Stimulated activated CD8-positive, alpha-beta memory T cell treated with anti-CD3 and anti-CD28 coated beads, Interleukin-4, amount 100 ng/mL, for 48 hours (primary cell): ENCODE measurements at places on chromosomes 2 and 18.

DNA sequence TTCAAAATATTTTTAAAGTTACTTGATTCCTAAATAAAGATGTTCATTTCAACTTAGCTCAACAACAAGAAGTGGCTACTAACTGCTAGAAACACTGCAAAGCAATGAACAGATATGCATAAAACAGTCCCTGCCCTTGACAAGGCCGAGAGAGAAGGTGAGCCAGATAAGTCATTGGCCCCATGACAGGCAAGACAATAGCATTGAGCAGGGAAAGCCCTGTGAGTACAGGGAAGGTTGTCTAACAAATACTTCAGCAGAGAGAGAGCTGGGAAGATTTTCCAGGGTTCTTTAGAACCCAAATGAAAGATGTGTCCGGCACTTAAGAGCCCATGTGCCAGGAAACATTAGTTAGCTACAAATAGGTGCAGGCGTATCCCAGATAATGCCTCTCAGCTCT lies 4.7 kb downstream of the LAMA1 start:
- DNase-seq = no peak

GRCh38 chr2:127097471-127097765 lies 9.5 kb downstream of the BIN1 start:
- DNase-seq = no peak

DNA sequence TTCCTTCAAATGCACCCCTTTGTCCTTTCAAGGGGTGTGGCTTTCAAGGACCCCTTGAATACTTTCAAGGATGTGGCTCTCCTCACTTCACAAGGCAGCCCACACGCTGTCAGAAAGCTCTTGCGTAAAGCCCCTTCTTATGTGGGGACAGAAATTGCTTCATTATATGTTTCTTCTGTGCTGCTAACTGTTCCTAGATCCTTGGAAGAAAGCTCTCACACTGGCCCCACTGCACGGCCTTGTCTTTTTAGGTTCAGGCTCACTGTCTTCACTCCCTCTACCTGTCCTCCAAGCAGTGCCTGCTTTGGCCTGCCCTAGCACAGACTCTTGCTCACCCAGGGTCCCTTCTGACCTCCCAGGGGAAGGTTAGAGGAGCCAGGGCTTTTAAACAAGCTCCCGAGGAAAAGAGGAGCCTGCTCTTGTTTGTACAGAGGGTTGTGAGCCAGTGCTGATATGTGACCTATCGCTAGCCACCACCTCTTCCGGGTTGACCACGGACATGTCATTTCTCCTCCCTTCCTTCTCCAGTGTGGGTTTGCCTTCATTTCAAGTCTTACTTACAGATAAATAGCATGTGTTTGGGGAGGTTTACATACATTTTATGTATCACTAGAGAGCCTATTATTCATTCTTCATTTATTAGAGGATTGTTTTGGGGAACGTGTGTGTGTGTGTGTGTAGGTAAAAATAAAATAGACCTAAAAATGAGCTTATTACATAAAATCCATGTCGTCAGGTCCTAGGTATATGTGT lies 94.7 kb downstream of the RTN4 start:
- no peak for DNase-seq

DNA sequence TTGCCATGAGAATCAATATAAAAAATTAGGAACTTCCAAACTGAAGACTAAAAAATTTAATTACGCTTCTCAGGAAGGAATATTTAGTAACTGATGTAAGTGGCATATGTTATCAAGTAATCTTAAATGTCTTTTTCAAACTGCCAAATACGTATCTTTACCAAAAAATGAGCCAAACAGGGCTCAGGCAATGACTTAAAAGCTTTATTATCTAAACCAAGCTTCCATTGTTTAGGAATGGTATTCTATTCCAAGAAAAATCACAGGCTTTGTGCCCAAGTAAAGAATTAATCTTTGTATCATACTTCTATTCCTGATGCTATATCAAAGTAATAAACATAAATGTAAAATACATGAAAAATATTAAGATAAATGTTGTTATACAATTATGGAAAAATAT lies 71.7 kb upstream of the GRB14 start:
- no peak for DNase-seq

- DNase-seq = no peak
Observed at GRCh38 chr2:187362151-187362550, 85.9 kb downstream of the CALCRL start.

DNA sequence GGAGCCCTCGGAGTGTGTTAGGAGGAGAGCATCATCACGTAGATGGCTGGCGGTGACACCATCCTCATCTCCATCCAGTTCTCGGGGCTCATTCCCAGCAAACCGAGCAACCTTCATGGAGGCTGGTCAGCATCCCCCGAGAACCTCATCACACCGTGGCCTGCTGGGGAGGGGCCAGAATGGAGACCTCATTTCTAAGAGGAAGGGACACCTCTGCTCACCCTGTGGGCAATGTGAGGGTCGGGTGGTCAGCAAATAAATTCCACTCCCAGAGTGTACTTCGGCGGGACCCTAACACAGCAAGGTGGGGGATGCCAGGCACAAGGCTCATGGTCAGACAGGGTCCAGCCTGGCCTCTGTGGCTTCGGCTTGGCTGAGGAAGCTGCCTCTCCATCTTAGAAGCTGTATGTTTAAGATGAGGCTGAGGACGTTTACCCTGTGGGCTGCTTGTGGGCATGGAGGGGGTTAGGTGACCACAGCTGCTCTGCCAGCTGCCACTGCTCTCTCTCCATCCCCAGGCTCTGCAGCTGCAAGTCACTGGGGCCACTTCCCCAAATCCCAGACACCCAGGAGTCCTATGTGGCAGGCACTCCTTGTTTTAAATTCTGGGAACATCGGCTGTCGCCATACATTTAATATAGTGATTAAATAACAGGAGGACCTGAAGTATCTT lies 56.5 kb upstream of the PXDN start:
- DNase-seq = no peak

- no peak for DNase-seq
Observed at GRCh38 chr2:170554278-170554955, 160.7 kb upstream of the SP5 start.

DNA sequence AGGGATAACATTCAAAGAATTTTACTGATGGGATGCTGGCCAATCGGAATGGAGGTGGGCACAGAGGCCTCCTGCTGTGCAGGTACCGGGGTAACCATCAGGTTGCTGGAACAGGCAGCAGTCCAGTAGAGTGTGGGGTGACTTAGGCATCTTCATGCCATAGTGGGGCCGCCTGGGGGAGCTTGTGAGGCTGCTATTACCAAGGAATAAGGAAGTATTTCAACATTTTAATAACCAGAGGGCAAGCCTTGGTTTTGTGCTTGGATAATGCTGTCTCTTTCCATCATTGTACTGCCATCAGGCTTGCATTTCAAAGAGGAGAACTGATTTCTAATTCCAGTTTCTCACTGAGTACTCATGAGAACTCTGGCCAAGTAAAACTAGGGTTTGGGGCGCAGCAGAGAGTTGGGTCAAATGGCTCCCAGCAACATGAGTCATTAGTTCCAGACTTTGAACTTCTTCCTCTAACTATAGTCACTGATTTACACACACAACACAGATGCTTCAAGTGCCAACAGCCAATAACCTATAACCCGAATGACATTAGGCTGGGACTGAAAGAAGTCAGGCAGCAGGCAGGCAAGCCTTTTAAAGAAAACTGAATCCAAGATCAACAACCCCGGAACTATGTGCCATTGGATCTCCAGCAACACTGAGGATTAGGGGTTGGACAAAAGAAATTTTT lies 56.1 kb upstream of the FHL2 start:
- no peak for DNase-seq

- DNase-seq = no peak
Observed at GRCh38 chr2:68698567-68699377, 35.8 kb upstream of the ARHGAP25 start.

DNA sequence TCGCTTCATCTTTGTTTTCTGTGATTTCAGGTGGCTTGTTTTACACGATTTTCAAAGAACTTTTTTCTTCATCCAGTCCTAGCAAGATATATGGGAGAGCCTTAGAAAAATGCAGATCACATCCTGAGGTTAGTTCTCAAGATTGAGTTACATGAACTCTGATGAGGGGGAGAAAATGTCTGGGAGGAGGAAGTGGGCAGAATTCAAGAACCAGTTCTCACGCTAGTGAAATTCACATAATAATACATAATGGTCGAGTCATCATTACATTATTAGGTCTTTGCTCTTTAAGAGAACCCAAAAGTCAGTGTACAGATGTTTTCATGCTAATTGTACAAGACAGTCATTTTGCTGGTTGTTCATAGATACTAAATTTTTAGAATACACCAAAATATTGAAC lies 7.0 kb downstream of the TIMM21 start:
- no peak for DNase-seq

- no peak for DNase-seq
Observed at GRCh38 chr2:43444989-43445645, 150.7 kb downstream of the THADA start.

DNA sequence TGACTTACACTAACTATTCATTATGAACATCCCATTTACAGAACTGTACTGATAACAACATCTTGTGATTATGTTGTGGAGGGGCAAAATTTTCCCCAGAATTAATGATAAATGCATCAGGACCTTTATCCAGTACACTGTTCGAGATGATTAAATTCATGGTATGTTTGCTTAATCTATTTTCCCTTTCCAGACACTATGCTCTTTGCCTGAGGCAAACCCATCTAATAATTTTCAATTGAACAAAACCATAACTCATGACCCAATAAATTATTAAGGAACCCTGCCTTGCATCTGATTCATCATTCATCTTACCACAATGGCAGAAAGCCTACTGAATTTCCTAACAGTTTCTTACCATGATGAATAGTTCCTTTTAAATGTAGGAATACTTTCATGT lies 385.0 kb downstream of the DSEL start:
- DNase-seq = no peak

DNA sequence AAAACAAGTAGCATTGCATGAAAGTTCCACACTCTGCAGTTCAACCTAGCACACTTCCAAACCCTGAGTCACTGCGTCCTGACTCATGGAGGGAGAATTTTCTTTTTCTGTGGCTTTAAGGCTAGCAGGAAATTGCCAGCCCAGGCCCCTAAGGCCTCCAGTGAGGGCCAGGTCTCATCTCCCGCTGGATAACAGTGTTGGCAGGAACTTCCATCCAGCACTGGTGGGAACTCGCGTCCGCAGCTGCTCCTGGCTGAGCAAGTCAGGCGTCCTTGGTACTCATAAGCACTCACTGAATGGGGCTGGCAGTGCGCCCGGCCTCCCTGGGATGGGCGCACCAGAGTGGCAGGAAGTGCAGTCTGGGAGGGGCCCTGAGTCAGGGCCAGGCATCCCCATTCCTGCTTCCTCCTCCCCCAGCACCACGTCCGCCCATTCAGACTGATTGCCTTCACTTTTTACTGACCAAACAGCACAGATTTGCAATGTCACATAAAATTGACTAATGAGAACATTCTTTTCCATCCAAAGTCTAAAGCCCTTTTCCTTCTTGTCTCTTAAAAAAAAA lies 14.3 kb downstream of the MALL start:
- DNase-seq = peak; percentile 30

DNA sequence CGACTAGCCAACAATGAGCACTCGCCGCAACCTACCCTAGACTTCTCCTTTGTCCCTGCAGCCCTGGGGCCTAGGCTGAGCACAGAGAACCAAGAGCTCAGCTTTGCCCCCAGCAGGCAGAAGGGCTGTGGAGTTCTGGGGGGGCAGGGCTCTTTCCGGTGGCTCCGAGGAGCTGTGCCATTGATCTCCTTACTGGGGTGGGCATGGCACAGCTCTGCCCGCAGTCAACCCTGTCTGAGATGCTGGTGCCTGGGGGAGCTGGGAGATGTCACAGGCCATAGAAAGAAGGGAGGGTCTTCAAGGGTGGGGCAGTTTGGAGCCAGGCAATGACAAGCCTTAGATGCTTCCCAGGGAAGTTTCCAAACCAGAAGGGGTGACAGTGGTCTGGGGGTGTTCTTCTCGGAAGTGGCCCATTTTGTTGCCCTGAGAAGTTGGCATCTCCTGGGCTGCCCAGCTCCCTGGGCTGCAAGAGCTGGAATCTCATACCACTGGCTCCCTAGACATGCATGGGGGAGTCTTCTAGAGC lies 14.1 kb upstream of the GPR55 start:
- DNase-seq = peak; percentile 14

DNA sequence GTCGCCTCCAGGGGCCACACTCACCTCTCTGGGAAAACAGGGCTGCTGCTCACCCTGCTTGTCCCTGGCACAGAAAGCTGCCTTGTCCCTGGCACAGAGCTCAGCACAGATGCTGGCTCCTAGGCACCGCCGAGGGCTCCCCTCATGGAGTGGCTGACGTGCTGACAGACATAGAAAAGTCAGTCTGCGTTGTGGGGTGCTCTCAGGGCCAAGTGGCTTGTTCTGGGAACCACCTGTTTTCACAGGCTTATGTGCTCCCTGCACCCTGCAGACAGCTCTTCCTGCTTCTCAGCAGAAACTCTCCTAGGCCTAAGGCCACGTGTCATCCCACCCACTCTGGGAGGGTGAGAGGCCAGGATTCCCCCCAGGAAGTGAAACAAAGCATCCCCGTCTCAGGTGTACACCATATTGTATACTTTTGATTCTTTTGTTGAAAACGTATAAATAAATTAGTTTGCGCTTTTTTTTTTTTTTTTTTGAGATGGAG lies 84.7 kb upstream of the TMEM200C start:
- no peak for DNase-seq

- DNase-seq = no peak
Observed at GRCh38 chr2:104444889-104445288, 409.0 kb upstream of the POU3F3 start.

GRCh38 chr18:61901323-61901986 lies 8.6 kb upstream of the RNF152 start:
- DNase-seq = peak; percentile 41

- no peak for DNase-seq
Observed at GRCh38 chr2:25817630-25818029, 60.7 kb downstream of the ASXL2 start.

DNA sequence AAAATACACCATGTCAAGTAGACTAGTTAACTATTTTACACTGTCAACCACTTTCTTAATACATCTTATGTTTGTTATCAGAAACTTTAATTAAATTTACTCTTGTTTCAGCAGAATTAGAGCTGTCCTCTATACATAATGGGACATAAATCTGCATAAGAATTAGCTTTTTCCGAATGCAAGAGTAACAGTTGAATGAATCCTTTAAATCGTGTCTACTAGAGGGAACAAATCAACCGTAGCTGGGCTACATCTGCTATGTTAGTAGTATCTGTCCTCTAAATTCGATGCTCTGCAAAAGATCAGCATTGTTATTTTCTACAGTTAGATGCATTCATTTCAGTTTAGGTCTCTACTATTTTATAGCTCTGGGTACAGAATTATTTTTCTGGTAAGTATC lies 1090.6 kb downstream of the DPP10 start:
- no peak for DNase-seq

DNA sequence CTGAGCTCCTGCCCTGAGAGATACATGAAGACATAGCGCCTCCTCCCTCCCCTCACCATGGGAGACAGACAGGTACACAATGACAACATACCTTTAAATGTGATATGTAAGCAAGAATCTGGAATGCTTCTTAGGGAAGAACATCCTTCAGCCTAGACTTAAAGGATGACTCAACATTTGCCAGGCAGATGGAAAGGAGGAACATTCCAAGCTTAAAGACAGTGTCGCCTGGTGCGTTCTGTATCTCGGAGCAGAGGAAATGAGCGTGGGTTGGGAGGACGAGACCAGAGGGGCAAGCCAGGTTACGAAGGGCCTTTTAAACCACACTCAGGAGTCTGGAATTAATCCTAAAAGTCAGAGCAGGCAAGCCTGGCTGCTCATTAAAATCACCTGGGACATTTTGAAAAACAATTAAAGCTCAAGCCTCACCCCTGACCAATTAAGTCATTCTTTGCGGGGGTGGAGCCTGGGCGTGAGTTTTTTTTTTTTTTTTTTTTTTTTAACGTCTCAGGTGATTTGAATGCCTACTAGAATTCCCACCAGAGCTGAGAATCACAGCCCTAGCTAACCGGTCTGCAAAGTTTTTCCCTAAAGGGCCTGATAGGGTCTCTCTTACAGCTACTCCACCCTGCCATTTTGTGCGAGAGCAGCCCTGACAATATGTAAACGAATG lies 131.2 kb upstream of the SEC11C start:
- DNase-seq = no peak
